ENCODE measurements at places on chromosomes 1 and 21.

- no peak for DNase-seq
These were observed 295.0 kb downstream of the VAV3 start for GRCh38 chr1:107669996-107670395.

GRCh38 chr1:222769971-222770620 is 33.1 kb downstream of the FAM177B start:
- no peak for DNase-seq

DNA sequence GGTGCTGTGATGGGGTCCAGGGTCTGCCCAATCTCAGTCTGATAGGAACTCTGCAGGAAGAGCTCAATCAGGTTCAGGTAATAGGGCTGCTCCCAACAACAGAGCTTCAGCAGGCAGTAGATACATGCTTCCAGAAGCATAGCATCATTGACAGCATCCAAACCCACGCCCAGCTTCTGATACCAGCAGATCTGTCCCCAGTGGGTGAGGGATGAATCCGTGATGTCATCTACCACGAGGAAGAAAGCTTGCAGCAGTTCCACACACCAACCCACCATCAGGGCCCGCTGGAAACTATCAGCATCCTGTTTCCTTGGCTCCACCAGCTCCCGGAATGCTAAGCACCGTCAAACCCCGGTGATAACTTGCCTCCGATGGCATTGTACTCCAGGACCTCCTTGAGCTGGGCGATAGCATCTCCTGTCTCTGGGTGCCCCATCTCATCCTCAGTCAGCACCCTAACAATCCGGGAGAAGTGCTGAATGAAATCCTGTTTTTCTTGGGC is 14.7 kb downstream of the NEK2 start:
- DNase-seq: no peak

GRCh38 chr1:57067863-57068262 is 102.0 kb upstream of the C8B start:
- DNase-seq: no peak

GRCh38 chr1:92211166-92211565 is 6.5 kb upstream of the C1orf146 start:
- peak; percentile 63 for DNase-seq

GRCh38 chr1:201766131-201766866 is 62.7 kb upstream of the IPO9 start:
- DNase-seq: peak; percentile 84

DNA sequence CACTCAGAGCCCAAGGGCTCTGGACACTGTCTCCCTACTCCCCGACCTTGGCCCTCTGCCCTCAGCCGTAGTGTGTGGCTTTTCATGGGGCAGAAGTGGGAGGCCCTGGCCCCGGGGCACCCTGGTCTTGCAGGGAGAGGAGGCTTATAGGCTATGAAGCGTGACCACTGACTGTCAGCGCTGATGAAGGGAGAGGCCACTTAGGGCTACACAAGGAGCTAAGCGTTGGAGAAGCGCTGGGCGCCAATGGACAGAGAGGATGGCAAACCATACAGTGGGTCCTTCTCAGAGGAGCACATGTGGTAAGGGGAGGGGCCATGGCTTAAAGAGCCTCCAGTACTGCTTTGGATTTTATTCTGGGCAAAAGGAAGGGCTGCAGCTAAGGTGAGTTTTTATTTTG is 7.9 kb downstream of the CRABP2 start:
- DNase-seq: no peak

- no peak for DNase-seq
These were observed 38.5 kb downstream of the IER5 start for GRCh38 chr1:181126871-181127587.

- DNase-seq: no peak
These were observed 99.4 kb downstream of the UCHL5 start for GRCh38 chr1:192959657-192960186.

- DNase-seq: no peak
These were observed 40.7 kb downstream of the SIPA1L2 start for GRCh38 chr1:232589111-232589811.

- no peak for DNase-seq
These were observed 623.9 kb upstream of the PKN2 start for GRCh38 chr1:88060112-88060673.

DNA sequence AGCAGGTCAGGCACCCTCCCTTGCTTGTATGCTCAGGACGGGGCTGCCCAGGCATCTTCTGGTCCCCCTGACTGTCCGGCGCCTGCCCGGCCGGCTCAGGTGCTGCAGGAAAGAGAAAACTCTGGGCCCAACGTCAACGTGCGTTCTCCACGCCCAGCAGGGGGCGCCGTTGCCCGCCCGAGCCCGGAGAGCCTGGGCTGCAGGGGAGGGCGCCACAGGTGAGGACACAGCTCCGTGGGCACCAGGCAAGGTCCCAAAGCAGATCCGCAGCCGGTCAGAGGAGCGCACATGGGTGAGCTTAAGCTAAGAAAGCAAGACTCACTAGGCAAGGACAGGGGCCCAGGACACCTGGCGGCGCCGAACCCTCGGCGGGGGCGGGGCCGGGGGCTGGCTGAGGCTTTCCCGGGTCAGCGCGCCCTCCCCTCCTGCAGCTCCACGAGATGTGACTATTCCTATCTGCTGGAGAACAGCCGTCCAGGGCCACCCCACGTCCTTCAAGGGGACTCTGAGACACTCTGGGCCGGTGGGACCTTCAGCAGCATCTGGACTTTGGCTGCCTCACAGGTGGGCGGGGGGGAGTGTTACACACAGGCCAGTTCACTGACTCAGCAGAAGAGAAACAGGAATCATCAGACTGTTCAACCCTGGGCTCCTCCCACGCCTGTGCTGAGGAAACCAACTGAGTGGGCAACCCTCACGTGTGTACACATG is 29.3 kb downstream of the KRTAP10-1 start:
- no peak for DNase-seq

DNA sequence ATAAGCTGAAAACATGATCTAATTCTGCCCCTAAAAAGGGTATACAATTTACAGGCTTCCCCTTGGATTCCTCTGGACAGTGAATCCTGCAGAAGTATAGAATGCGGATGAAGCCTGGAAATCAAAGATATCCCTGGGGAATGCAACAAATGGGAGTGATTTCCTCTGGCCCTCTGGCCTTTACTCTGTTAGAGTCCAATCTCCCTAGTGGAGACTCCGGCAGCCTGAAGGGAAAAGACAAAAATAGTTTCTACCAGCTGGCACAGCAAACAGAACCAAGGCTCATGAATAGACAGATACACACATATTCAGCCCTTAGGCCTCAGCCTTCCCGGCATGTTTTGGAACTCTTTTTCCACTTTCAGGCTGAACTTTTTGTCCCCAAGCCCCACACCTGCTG is 3.9 kb upstream of the LRRC52 start:
- DNase-seq: no peak

DNA sequence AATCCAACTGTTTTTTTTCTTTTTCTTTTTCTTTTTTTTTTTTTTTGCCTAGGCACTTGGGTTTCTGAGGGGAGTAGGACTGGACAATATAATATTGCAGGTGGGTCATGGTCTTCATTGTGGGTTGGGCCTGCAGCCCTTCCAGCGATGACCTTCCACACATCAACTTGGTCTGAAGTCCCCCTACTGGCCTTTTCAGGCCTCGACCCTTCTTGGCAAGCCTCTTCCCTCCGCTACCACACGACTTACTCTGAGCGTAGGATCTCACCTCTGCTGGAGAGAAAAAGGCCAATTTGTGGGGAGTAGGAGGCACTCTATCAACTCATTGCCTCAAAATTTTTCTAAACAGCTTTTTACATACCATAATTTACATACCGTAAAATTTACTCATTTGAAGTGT is 51.1 kb upstream of the GRIK3 start:
- DNase-seq: no peak

DNA sequence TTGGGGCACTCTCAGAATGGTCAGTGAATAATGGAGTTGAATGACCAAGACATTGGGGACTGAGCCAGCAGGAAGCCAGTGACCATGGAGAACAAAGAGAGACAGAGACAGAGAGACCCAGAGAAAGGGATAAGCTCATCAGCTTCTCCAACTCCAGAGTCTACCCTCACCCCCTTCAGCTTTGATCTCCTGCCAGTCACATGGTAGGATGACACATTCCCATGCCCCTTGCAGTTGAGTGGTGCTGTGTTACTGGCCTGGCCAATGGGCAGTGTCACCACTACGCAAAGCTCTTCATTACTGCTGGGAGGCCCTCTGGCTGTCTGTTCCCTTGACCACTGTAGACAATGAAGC is 643.5 kb downstream of the AJAP1 start:
- no peak for DNase-seq

- DNase-seq: no peak
These were observed 27.8 kb upstream of the LRRC38 start for GRCh38 chr1:13541435-13542215.

DNA sequence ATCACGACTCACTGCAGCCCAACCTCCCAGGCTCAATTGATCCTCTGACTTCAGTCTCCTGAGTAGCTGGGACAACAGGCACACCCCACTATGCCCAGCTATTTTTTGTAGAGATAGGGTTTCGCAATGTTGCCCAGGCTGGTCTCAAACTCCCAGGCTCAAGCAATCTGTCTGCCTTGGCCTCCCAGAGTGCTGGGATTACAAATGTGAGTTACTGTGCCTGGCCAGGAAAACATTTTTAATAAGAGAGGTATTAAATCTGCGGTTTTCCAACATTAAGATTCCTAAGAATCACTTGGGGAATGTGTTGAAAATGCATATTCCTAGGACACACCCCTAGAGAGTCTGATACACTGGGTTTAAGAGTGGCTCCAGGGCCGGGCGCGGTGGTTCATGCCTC is 8.7 kb downstream of the CSF1 start:
- DNase-seq: no peak

DNA sequence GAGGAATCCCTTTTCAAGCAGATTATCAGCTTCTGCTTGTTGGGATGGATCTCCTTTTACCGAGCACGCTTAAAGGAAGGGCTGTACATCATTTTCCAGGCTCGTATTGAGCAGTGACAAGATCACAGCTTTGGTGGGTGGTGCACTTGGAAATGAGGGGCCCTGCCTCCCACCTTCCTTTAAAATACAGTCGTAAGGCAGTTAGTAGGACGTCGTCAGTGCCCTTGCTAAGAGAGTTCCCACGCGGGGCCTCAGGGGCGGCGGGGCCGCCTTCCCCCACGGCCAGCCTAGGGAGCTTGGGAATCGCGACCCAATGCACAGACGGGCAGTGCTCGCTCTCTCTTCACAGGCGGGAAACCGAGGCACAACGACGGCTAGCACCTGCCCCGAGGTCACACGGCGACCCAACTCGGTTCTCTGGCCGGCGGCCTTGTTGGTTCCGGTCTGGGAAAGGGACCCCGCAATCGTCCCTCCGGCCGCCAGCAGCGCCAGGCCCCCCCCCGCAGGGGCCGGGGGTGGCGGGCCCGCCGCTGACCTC is 58.6 kb downstream of the H3-3A start:
- no peak for DNase-seq

Measured in non-pigmented ciliary epithelial cell (primary cell).